ENCODE measurements at places on chromosomes 1 and 21.

GRCh38 chr1:64598100-64598571, 128.2 kb downstream of the CACHD1 start:
- DNase-seq: peak; percentile 10

GRCh38 chr1:25083481-25084345, 148.6 kb downstream of the SYF2 start:
- DNase-seq: no peak

GRCh38 chr1:51234721-51235425, 1.2 kb upstream of the RNF11 start:
- DNase-seq: peak; percentile 30

DNA sequence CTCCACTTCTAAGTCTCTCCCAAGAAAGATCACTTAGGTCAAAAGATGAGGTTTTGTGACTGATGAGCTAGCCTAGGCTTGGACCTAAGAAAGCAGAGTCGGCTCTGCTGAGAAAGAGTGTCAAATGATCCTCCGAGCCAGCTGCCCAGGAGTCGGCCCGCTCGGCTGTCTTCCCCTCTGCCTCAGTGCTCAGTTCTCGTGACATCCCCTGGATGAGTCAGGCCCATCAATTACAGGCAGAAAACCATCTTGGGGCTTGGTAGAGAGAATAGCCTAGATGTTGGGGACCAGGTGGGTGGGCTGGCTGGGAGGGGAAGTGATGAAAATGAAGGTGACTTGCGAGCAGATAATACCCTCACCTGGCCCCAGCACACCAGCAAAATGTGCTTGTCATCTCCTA, 60.5 kb downstream of the SLC66A1 start:
- no peak for DNase-seq

- DNase-seq: no peak
These were observed 66.2 kb downstream of the MRPL39 start for GRCh38 chr21:25541042-25541441.

- no peak for DNase-seq
These were observed 33.3 kb downstream of the MORN1 start for GRCh38 chr1:2358072-2358471.

DNA sequence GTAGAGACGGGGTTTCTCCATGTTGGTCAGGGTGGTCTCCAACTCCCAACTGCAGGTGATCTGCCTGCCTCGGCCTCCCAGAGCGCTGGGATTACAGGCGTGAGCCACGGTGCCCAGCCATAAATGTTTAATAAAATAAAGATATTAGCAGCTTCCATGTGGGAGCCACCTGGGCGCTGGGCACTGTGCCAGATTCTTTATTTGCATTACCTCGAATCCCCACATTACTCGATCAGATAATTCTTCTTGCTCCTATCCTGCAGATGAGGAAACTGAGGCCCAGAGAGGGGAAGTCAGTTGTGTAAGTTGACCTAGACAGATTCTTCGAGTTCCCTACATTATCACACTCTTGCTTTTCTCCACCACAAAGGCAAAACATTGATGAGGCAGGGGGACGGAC, 24.9 kb upstream of the TENT5B start:
- DNase-seq: no peak

GRCh38 chr21:41926117-41926806, 27.6 kb downstream of the C2CD2 start:
- no peak for DNase-seq

DNA sequence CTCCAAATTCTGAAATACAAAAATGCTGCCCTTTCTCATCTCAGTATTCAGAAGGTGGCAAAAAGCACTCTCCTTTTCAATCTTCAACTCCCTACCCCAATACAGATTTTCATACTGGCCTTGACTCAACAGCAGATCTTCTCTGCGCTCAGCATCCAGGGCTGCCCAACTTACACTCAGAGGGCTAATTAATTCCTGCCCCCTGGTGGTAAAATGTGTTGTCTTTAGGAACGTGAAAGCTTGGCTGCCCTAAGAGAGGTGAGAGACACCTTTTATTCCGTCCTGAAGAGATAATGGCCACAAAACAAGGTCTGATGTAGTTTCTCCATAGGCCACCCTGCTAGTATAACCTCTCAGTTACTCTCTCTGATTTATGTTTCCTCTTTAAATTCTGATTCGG, 25.0 kb downstream of the KRTAP24-1 start:
- DNase-seq: no peak

DNA sequence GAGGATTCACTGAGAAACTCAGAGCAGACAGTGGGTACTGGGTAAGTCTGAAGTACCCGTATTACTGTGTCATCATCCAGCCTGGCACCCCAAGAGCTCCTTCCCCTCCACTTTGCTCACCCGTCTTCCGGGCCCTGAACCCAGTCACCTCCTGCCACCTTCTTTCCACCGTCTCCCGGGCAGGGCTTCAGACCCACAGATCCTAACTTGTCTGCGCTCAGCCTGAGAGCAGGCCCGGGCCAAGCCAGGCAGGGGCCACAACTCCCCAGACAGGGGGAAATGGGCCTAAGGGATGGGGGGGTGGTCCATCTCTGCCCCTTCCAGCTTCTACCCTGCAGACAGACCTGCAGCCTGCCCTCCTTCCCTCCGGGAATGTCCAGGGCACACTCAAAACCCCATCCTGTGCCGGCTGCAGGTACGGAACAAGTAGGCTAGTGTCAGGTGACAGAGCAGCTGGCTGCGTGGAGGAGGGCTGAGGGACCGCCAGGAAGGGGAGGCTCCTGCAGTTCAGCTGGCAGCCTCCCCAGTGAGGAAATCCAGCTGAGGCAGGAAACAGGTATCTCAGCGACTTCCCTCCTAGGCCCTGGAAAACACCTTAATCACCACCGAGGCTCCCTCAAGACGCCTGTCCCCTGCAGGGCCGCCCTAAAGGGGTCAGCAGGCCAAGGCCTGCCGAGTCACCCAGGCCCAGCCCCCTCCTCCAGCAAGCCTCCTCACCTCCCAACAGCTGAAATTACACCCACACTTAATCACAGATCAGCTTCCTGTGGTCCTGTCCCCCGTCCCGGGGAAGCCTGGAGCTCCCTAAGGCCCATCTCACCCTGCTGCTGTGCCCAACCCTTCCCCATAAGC, 3.5 kb downstream of the HSPG2 start:
- DNase-seq: no peak

DNA sequence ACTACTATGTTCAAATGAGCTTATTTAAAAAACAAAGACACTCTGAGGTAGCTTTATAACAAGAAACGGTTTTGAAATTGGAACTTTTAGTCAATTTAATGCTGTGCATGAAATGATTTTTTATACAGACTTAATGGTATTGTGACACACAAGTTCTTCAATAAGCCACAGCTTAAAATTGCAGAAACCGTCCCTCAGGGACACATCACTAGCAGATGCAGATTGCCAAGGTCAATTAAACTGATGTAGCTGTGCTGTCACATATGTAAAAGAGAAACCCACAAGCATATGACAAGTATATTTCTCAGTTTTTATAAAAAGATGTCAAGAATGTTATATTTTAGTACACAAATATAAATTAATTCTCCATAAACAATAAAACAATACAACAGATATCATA, 366.9 kb downstream of the DPYD start:
- no peak for DNase-seq

GRCh38 chr1:77354536-77354935, 72.7 kb downstream of the AK5 start:
- DNase-seq: no peak

- DNase-seq: no peak
These were observed 13.6 kb downstream of the NID1 start for GRCh38 chr1:236051242-236051791.

GRCh38 chr1:89754518-89754917, 66.3 kb upstream of the LRRC8D start:
- DNase-seq: no peak

GRCh38 chr21:31335957-31336738, 7.9 kb downstream of the TIAM1 start:
- DNase-seq: peak; percentile 72

- DNase-seq: no peak
These were observed 104.1 kb downstream of the DTL start for GRCh38 chr1:212139526-212140135.

DNA sequence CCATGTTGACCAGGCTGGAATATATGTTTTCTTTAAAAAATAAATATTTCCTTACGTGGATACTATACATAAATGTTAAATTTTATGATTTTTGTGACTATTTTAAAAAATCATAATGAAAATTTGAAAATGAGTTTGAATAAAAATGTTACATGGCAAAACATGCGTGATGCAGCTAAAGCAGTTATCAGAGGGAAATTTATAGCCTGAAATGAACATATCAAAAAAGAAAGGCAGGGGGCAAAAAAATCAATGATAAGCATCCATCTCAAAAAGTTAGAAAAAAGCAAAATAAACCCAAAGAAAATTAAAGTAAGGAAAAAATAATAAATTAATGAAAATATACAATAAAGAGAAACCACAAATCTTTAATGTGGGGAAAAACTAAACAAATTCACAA, 8.6 kb downstream of the CCSAP start:
- DNase-seq: no peak

GRCh38 chr1:232613752-232614381, 16.1 kb downstream of the SIPA1L2 start:
- no peak for DNase-seq

DNA sequence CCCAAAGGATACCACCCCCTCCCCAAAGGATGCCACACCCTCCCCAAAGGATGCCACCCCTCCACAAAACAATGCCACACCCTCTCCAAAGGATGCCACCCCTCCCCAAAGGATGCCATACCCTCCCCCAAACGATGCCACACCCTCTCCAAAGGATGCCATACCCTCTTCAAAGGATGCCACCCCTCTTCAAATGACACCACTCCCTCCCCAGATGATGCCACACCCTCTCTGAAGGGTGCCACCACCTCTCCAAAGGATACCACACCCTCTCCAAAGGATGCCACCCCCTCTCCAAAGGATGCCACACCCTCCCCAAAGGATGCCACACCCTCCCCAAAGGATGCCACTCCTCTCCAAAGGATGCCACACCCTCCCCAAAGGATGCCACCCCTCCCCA, 21.6 kb upstream of the TRIM17 start:
- no peak for DNase-seq

DNA sequence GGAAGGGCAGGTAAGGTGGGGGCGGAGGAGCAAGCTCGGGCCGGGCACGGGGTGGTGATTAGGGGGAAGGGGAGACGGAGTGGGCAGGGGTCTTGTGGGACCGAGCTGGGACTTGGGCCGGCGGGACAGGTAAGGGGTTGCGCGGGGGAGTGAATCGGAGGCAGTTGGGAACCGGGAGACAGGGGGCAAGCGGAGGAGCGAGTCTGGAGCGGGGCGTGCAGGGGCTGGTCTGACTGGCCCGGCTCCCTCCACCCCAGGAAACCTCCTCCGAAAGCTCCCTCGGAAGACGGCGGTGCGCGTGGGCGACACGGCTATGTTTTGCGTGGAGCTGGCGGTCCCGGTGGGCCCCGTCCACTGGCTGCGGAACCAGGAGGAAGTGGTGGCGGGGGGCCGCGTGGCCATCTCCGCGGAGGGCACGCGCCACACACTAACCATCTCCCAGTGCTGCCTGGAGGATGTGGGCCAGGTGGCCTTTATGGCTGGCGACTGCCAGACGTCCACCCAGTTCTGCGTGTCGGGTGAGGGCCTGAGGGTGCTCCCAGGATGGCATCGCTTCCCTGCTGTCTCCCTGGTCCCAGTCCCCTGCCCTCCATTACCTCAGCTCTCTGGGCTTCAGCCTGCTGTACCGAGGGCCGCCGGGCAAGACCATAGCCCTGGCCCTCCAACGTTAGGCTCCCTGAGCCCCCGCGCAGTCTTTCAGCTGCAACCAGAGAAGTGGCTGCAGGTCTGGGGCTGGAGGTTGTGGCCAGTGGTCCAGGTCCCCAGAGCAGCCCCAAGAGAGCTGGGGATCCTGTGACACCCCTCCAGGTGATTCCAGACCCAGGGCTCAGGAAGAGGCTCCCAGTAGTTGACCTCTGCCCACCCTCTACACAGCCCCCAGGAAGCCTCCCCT, 6.3 kb downstream of the OBSCN start:
- no peak for DNase-seq

DNA sequence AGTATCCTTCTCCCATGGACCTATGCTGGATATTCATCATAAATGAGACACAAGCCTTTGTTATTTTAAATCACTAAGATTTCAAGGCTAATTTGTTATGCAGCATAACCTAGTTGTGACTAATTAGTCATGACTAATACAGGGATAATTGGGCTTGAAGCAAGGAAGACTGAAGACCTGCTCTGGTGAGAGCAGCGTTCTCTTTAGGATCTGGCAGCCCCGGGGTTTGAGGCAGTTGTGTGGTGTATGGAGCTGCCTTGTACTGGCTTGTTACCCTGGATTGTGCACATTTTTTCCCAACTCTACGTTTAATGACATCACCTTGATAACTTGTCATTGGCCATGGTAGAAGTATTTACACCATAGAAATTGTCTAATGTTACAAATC, 25.7 kb upstream of the SPAG17 start:
- DNase-seq: no peak

- no peak for DNase-seq
These were observed 665.5 kb downstream of the PTPRU start for GRCh38 chr1:29901624-29902325.
